ENCODE measurements at places on chromosomes 13 and 19. TPM values are rescaled to one million over a fixed set of nuclear protein-coding genes. Genes with fewer than 3 reads are reported as not detected.

TUBB4A gene
- total RNA-seq = not detected

ANGPTL8 gene
- total RNA-seq = not detected

HAUS8 gene
- total RNA-seq = 11.3 TPM

SIGLECL1 gene
- not detected for total RNA-seq

SDHAF1 gene
- total RNA-seq = 43.0 TPM

ANKLE1 gene
- total RNA-seq = not detected

FSD1 gene
- not detected for total RNA-seq

ZNF93 gene
- total RNA-seq = 3.0 TPM

DCT gene
- not detected for total RNA-seq

EFNA2 gene
- not detected for total RNA-seq

PLIN5 gene
- 4.0 TPM for total RNA-seq

LRRC8E gene
- 0.14 TPM for total RNA-seq

VN1R2 gene
- total RNA-seq = not detected

KCNK6 gene
- total RNA-seq = 16.1 TPM

PLK5 gene
- total RNA-seq = not detected

VPS36 gene
- total RNA-seq = 42.1 TPM

CLEC17A gene
- not detected for total RNA-seq

PSG3 gene
- total RNA-seq = not detected

NTF4 gene
- total RNA-seq = not detected

ZNF468 gene
- total RNA-seq = 7.3 TPM

CD22 gene
- total RNA-seq = 3.6 TPM

CEACAM4 gene
- not detected for total RNA-seq

PRODH2 gene
- total RNA-seq = not detected

IL11 gene
- 0.92 TPM for total RNA-seq

SOX1 gene
- not detected for total RNA-seq

TPGS1 gene
- 94.1 TPM for total RNA-seq

LAIR2 gene
- not detected for total RNA-seq

ZIM2 gene
- 1.4 TPM for total RNA-seq

C5AR2 gene
- total RNA-seq = 10.3 TPM

ZNF823 gene
- 8.2 TPM for total RNA-seq

RGL3 gene
- 43.6 TPM for total RNA-seq

C1QTNF9 gene
- not detected for total RNA-seq
